ENCODE measurements at places on chromosomes 16 and 17. TPM values are rescaled to one million over a fixed set of nuclear protein-coding genes. Genes with fewer than 3 reads are reported as not detected.

- no peak for DNase-seq
Measured at GRCh38 chr17:8397636-8398035, at the start of gene RNF222. TSS of gene RNF222 (minus strand) at chr17:8397827. CDS start at chr17:8393461, 4,366 bp downstream.

DNA sequence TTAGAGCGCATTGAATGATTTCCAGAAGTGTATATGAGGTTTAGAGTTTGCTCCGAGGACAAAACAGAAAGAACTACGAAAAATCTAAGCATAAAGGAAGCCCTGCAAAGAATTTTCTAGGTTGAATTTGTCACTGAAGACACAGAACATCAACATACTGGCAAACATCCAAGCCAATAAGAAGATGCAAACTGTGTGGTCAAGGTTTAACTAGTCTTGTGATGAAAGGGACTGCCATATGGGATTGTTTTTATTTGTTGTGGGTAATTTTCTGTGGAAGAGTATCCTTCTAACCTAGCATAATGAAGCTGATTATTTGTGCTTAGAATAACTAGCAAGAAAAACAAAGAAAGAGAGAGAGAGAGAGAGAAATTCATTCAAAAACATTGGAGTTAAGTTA lies 492.0 kb upstream of the ERCC4 start:
- DNase-seq, result no peak

DNA sequence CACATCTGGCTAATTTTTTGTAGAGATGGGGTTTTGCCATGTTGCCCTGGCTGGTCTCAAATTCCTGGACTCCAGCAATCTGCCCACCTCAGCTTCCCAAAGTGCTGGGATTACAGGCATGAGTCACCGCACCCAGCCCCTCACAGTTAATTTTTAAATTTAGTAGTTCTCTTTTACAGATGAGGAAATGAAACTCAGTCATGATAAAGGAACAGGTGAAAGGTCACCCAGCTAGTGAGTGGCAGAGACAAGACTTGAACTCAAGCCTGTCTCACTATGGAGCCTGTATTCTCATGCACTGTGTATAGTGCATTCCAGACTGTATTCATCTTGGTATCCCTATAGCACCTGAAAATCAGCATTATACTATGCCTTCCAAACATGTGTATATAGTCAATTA lies 77.1 kb upstream of the WSB1 start:
- DNase-seq, result no peak

The KRT25 gene
- total RNA-seq, result not detected

GRCh38 chr16:67803894-67804293 lies 2.5 kb downstream of the RANBP10 start:
- no peak for DNase-seq

The PMP22 gene
- 111 TPM for total RNA-seq

The ABCC11 gene
- 0.88 TPM for total RNA-seq

DNA sequence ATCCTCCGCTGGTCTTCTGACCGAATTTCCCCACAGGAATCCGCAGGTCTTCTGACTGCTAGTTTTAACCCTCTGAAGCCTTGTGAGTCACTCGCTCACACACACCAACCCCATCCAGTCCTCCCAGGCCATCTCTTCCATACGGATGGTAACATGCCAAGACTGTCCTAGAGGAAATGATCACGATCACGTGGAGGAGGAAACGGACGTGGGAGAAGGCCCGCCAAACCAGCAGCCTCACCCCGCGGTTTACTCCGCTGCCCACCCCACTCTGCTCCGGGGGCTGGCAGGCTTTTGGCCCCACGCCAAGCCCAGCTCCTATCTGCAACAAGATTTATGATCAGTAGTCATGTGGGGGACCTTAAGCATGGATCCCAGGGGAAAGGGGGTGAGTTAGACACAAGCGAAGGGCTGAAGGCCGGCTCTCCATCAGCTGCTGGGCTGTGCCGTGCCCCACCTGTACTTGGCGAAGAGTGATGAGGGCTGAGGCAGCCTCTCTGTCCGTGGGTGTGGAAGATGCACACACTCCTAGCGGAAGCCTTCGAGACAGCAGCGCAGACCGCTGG lies 1.5 kb upstream of the FAAP100 start:
- peak; percentile 63 for DNase-seq

The TBC1D3E gene
- not detected for total RNA-seq

The HS3ST6 gene
- total RNA-seq, result not detected

- DNase-seq, result no peak
Measured at GRCh38 chr17:12386225-12386624, 279.5 kb upstream of the MYOCD start.
